M059J (cell line): ENCODE measurements at places on chromosomes 1 and 21.

GRCh38 chr1:2300851-2301606 is 72.9 kb downstream of the SKI start:
- DNase-seq, result no peak

- DNase-seq, result no peak
These were observed 69.5 kb downstream of the DDX20 start for GRCh38 chr1:111825217-111825616.

GRCh38 chr1:102234753-102235359 is 238.1 kb upstream of the OLFM3 start:
- DNase-seq, result no peak

DNA sequence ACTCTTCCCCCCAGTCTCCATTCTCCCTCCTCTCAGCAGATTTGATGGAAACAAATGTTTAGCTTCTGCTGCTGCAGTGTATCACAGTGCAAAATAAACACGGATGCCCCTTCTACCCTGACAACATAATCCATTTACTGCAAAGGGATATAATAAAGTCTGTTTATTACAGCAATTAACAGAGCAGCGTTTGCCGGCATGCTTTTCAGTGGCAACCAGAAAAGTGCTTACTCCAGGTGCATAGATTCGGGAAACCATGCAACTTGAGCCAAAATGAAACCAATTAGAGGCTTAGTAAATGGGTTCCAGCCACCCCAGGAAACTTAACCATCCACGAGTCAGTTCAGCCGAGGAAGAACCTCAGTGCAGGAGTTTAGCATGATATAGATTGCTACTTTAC is 12.9 kb upstream of the LEMD1 start:
- no peak for DNase-seq
